T-helper 17 cell (primary cell): ENCODE measurements at places on chromosomes 1 and 21.

- DNase-seq, result no peak
Measured at GRCh38 chr1:117268535-117269455, 58.1 kb upstream of the VTCN1 start.

DNA sequence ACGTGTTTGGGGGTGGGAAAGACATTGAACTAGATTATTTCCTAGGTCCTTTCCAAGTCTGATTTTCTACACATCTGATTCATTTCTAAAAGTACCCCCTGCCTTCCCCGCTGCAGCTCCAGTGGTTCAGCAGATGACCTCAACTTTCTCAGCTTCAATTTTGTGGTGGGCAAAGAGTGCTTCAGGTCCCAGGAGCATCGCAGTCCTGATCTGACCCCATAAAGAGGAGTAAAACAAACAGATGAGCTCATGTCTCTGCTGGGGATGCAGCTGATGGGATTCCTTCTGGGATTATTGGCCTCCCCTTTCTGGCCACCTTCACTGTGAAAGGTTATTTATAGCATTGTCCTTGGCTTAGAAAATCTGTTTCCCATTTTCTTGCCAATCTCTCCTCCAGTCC is 337.0 kb upstream of the PLXNA2 start:
- no peak for DNase-seq

GRCh38 chr1:180103819-180104218 is 50.9 kb upstream of the QSOX1 start:
- DNase-seq, result no peak

DNA sequence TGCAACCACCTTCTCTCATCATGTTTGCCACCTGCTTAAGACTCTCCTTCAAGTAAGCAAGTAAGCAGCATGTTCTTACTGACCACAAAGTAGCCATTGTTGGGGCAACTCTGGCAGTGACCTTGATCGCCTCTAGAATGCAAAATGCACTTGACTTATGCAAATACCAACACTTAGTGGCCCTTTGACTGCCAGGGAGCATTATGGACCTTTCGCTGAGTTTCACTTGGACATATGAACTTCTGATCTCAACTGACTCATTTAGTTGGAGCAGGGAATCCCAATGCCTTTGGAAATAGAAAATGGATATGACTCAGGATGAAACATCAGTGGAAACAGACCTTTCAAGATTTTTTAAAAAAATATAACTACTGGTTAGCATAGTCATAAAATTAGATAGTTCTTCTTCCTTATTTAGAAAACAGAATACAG is 6.1 kb upstream of the PLA2G5 start:
- DNase-seq, result no peak

DNA sequence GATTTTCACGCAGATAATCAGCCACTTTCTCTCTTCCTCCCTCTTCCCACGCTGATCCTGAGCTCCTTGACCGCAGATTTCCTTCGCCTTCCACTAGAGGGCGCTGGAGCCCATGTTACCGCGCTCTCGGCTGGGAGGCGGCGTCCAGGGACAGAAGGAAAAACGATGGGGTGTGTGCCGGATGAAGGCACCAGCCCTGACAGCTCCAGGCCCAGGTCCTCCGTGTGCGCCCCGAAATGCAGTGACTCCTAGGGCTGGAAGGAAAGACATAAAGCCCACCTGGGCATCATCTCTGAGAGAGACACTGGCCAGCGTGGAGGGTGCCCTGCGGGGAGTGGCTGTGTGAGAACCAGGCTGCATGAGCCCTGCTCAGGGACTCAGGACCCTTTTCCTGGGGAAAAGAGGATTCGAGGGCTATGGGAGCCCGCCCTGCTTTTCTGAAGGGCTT is 44.9 kb upstream of the CYP2J2 start:
- no peak for DNase-seq

DNA sequence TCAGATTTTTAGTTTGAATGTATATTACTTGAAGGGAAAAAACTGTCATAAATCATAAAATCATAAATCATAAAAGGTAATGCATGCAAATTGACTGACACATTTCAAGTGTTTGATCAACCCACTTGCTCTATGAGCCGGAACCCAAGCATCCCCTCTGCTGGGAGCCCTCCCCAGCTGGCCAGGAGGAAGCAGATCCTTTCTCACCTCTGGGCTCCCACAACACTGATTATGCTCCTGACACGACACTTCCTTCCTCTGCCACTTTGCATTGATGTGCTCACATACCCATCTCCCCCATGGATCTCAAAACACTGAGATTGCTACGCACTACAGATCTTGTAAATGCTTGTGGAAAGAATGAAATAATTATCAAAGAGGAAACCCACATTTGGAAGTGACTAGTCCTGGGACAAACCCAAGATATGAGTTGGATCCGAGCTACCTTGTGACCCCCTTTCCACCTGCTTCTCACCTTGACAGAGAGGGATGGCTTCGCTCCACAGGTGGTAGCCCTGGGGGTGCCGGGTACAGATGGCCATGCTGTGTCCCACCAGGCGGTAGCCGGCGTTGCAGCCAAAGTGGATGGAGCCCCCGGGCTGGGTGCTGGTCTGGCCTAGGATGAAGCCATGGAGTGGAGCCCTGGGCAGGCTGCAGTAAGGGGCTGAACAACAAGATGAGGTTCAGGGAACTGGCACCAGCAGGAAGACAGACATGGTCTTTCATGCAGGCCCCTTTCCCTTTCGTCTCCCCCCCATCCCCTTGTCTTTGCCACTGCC is 104.6 kb downstream of the ZSCAN20 start:
- DNase-seq, result no peak

GRCh38 chr1:32748348-32748747 is 45.8 kb upstream of the SYNC start:
- DNase-seq, result no peak

DNA sequence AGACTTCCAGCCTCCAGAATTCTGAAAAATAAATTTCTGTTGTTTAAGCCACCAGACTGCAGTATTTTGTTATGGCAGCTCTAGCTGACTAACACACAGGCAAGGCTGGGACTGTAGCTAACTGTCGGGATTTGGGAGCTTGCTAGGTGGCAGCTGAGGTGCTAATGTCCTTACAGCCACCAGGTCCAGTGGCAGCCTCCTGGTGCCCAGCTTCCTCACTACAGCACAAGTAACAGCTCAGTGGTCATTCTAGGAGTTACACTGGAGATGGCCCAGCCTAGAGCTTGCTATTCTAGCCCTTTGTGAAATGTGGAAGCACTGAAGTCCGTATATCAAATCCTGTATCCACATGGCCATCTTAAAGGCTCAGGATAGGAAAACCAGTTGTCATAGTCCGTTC is 4.3 kb upstream of the C1orf115 start:
- DNase-seq, result no peak

DNA sequence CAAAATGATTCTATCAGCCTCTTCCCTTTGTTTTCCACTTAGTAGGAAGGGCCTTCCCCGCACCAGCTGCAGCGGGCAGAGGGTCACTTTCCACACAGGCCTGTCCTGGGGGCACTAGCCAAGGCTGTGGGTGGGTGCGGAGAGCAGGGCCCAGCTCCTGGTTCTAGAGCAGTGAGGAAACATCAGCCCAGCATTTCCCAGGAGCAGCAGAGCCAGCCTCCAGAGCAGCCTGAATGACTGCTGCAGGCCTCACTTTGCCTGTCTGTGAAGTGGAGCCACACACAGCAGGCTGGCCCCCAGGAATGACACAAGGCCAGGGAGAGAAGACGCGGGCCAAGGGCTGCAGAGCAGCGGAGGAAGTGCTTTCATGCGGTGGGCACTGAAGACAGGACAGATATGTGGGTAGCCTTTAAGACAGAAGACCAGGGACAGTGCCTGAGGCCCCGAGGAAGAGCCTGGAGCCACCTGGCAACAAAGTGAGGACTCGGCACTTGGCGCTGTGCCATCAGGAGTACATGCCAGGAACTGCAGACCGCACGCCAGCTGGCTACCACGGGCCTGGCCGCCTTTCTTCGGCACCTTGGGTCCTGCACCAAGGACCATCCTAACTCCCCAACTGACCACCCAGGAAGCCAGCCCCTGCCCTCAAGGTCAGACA is 42.0 kb downstream of the ACOT7 start:
- DNase-seq, result no peak

- DNase-seq, result no peak
Measured at GRCh38 chr1:209207126-209207700, 376.3 kb upstream of the CAMK1G start.

- DNase-seq, result no peak
Measured at GRCh38 chr1:200890818-200891773, 3.6 kb upstream of the INAVA start.

GRCh38 chr1:58763214-58763613 is 20.6 kb downstream of the JUN start:
- no peak for DNase-seq

DNA sequence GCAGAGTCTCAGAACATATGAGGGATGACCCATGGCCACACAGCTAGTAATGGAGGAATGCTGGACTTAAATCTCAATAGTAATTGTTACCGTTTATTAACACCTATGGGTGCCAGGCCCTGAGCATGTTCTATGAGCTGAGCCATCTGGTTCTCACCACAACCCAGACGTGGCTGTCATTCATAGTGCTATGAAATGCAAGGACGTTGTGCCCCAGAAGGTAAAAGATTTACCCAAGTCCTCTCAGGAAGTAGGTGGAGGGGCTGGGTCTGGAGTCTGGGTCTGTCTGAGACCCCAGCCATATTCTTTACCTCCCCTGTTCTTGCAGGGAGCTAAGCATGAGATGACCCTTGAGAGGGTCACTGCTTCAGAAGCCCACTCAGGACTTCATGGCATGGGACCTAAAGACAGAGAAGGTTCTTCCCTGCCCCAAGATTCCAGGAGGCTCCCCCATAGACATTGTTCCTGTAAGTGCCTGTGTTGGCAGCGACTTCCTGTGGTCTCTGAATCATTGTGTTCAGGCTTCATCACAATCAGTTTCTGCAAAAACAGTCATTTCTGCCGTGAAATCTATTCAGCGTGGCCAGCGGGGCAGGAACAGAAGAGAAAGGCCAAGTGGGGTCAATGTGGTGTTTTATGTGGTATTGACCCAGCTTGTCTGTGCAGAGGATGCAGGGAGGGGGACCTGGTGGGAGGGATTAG is 475.4 kb downstream of the PTPRU start:
- DNase-seq, result no peak

- no peak for DNase-seq
Measured at GRCh38 chr1:119582801-119583200, 65.3 kb downstream of the ZNF697 start.

DNA sequence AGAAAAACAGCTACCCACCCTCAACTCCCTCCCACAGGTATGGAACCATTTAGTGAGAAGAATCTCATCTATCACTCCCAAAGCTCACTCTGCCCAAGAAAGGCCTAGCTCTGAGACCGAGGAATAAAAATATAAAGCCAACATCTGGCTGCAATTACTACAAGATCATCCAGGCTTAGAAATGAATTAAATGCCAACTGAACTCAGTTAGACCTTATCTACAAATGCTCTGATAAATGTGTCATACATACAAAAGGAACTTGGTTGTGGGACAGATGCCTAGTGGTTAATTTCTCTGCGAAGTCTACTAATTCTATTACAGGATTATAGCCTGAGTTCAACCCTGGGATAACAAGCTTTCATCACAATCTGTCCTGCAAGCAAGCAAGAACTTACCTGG is 6.7 kb downstream of the ADIPOR1 start:
- DNase-seq, result no peak

DNA sequence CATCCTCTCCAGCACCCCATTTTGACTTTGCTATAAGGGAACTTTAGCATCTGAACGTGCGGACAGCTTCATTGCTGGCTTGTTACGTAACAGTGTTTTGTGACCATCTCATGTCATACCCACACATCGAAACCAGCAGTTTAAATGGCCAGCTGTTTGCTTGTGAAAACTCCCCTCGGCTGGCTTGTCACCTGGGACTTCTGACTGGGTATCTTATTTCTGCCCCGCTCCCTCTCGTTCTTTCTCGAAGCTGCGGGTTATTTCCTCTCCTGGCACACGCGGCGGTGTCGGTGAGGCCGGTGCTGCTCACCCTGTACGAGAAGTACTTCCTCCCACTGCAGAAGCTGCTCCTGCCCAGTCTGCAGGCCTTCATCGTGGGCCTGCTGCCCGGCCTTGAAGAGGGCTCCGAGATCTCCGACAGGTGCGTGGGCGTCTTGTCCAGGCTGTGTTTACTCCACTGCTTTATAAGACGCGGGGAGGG is 43.5 kb downstream of the DOP1B start:
- DNase-seq, result no peak

GRCh38 chr1:57832612-57833011 is 408.8 kb upstream of the DAB1 start:
- DNase-seq, result no peak

DNA sequence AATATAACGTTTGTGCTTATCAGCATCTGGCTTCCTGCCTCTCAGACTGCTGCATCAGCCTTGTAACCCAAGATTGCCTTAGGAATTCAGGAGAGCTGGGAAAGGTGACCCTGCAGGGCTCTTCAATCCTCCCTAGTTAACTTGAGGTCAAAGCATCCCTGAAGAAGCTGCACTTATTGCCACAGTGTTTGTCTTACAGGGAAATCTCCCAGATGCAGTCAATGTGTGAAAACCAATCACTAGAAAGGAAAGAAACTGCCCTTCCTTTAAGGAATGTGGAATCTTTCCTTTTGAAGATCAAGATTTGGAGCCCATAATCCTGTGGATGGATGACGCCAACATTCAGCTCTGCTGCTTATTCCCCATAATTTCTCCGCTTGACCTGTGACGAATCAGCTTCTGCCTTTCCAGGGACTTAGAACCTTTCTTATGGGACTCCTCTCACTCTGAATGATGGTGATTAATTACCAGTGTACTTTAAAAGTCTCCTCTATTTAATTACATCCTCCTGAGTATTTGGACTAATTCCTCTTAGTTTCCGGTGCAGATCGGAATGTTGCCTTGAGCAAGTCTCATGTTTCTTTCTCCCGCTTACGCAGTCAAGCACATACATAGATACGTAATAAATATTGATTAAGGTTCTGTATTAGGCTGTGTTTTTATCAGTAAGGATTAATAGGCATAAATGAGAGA is 14.4 kb downstream of the ADAMTS5 start:
- no peak for DNase-seq

DNA sequence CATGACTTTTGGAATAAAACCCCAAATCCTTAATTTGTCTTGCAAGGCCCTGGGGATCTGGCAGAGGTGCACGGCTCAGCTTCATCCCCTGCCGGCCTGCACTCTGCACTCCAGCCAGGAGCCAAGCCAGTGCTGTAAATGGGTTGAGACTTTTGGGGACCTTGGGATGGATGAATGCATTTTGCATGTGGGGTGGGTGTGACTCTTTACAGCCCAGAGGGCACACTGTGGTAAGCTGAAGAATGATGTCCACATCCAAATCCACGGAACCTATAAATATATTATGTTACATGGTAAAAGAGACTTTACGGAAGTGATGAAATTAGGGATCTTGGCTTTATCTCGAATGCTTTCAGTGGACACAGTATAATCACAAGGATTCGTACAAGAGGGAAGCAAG is 177.8 kb downstream of the EDEM3 start:
- no peak for DNase-seq

GRCh38 chr1:12573015-12573825 is 44.8 kb downstream of the DHRS3 start:
- no peak for DNase-seq

- no peak for DNase-seq
Measured at GRCh38 chr1:92989253-92989652, 28.0 kb upstream of the DIPK1A start.

- DNase-seq, result no peak
Measured at GRCh38 chr1:180150982-180151381, 3.7 kb upstream of the QSOX1 start.

GRCh38 chr1:233897325-233898162 is 6.9 kb upstream of the SLC35F3 start:
- no peak for DNase-seq
